ENCODE measurements at places on chromosomes 2 and 18. TPM values are rescaled to one million over a fixed set of nuclear protein-coding genes. Genes with fewer than 3 reads are reported as not detected.

The SLC9A2 gene
- 0.49 TPM for total RNA-seq

The RPRM gene
- total RNA-seq = 10.5 TPM

The CD226 gene
- 5.2 TPM for total RNA-seq

The SPC25 gene
- total RNA-seq = 13.1 TPM

The POTEJ gene
- 0.71 TPM for total RNA-seq

The POTEF gene
- total RNA-seq = not detected

The NDUFV2 gene
- 132 TPM for total RNA-seq

The VIL1 gene
- total RNA-seq = not detected

The STPG4 gene
- not detected for total RNA-seq

The HOXD3 gene
- 3.0 TPM for total RNA-seq

The BABAM2 gene
- 27.4 TPM for total RNA-seq

The KCNG2 gene
- 1.9 TPM for total RNA-seq

The CYP27A1 gene
- 30.0 TPM for total RNA-seq

The LCLAT1 gene
- 40.8 TPM for total RNA-seq

The REG1B gene
- not detected for total RNA-seq

The NAT8 gene
- total RNA-seq = not detected

The IGFBP2 gene
- 169 TPM for total RNA-seq

The SOX11 gene
- 58.1 TPM for total RNA-seq

The SERPINB5 gene
- total RNA-seq = 6.3 TPM

The RPRD1A gene
- total RNA-seq = 125 TPM

The LMAN1 gene
- 173 TPM for total RNA-seq

The COPS8 gene
- 164 TPM for total RNA-seq

The SULT1C4 gene
- 39.4 TPM for total RNA-seq

The CDK15 gene
- 1.7 TPM for total RNA-seq

The CROCC2 gene
- total RNA-seq = 0.16 TPM

The KLHL41 gene
- 209 TPM for total RNA-seq

The SPR gene
- total RNA-seq = 4.5 TPM

The RTP5 gene
- total RNA-seq = not detected

The ALPP gene
- not detected for total RNA-seq

The PPP4R1 gene
- 177 TPM for total RNA-seq

The G6PC2 gene
- 4.2 TPM for total RNA-seq

The GPBAR1 gene
- total RNA-seq = not detected

The C1QL2 gene
- 4.1 TPM for total RNA-seq

The DNAJC5G gene
- total RNA-seq = not detected

The NTSR2 gene
- total RNA-seq = 0.44 TPM

The SDC1 gene
- 33.8 TPM for total RNA-seq

The ALK gene
- 9.5 TPM for total RNA-seq

The TRIM43 gene
- not detected for total RNA-seq

The GPR155 gene
- total RNA-seq = 7.9 TPM

The PKDCC gene
- 143 TPM for total RNA-seq

The PPM1G gene
- total RNA-seq = 54.4 TPM

The FHOD3 gene
- 49.9 TPM for total RNA-seq

The HOXD11 gene
- total RNA-seq = not detected

The SAG gene
- total RNA-seq = 16.7 TPM
